ENCODE measurements at places on chromosomes 11 and 22.

- DNase-seq: peak; percentile 97
Observed at GRCh38 chr11:114162719-114163123, 103.2 kb downstream of the ZBTB16 start.

DNA sequence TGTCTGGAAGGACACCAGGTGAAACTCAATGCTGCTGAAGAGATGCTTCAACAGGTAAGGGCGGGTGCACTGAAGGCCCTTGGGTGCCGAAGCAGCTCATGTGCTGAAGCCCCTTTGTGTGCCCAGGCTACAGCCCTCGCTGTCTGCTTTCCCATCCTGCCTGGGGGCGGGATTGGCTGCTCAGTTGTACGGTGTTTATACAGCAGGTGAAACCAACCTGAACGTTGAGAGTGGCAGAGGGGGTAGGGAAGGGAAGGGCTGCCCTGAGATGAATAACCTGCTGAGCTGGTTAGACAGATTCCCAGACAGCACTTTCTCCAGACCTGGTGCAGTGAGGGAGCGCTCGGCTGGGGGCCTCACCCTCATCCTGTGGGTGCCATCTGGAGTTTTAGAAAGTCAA is 75.7 kb downstream of the CYB5R2 start:
- no peak for DNase-seq

DNA sequence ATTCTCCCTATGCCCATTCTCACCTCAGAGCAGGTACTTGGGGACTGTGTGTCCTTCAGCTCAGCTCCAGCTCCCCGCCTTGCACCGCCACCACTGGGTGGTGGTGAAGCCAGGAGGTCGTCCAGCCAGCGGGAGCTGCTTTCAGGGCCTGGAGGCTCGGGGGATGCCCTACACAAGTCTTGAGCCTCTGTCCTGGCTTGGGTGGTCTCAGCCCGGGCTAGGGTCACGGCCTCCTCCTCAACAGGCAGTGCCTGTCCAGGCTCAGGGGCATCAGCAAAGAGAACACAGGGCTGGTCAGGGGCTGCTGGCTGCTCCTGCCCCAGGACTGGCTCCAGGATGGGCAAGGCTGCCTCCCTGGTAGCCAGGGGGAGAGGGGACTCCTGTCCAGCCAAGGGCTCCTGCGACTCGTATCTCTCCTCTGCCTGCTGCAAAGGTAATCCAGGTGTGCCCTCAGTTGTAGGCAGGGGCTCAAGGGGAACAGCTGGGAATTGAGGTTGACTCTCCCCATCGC is 12.2 kb downstream of the TNKS1BP1 start:
- no peak for DNase-seq

DNA sequence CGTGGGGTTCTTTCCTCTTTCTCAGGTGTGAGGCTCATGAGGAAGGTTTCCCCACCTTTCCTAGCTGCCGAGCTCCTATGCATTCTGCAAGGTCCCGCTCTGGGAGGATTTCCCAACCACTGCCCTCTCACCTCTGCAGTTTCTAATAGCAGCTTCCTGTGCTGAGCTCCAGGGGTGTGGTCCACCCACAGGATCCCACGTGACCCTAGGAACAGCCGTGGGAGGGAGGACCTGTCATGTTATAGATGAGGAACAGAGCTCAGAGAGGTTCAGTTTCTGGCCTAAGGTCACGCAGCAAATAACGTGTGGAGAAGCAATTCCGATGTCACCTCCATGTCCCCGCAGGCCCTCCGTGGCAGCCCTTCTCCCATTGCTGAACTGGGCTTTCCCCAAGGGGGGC is 38.5 kb downstream of the FLRT1 start:
- no peak for DNase-seq

- DNase-seq: no peak
Observed at GRCh38 chr11:99316776-99317520, 296.2 kb downstream of the CNTN5 start.

DNA sequence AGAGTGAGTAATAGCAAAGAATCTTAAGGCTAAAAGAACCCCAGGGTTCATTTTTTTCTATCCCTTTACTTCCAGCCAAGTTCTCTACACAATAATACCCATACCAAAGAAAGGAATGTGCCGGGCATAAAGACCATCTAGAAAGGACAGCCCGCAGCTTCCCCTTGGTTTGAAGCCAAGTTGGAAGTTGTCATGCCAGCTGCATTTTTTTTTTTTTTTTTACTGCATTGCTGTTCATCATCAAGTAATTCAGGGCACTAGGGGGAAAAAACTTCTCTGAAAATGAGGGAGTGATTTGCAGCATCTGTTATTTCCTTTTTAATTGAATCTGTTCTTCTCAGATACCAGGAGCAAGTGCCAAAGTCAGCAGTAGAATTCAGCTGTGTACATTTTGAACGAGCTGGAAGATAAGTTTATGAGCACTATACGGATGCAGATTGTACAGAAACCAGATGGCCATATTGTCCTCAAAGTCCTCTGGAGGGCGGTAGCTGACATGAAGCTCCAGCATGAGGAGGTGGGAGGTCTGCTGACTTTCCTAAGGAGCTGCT is 56.4 kb downstream of the UBASH3B start:
- DNase-seq: no peak

DNA sequence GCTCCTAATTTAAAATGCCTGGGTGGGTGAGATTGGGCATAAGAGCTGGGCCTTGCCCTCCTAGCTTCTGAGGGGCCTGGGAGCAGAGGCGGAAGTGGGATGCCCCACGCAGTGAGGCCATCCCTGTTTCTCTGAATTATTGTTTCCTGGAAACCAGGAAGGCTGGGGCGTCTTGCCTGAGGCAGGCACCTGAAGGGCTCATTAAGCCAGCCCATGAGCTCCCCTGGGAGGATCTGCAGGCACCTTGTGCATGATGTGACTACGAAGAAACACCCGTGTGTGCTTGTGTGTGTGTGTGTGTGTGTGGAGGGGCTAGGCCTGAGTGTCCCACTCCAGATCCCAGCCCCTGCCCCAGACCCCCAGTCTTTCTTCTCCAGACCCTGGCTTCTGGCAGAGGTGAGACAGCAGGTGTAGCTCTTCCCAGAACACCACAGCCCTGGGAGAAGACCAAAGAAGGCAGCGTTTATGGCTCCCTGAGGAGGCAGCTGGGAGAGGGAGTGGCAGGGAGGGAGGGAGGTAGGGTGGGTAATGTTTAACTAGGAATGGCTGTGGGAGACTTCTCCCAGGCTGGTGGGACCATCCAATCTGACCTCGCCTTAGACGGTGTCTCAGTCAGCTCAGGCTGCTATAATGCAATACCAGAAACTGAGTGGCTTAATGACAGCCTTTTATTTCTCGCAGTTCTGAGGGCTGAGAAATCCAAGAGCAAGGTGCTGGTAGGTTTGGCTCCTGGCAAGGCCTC is 2.1 kb upstream of the BATF2 start:
- no peak for DNase-seq

GRCh38 chr11:119861160-119861559 is 132.2 kb upstream of the NECTIN1 start:
- no peak for DNase-seq

DNA sequence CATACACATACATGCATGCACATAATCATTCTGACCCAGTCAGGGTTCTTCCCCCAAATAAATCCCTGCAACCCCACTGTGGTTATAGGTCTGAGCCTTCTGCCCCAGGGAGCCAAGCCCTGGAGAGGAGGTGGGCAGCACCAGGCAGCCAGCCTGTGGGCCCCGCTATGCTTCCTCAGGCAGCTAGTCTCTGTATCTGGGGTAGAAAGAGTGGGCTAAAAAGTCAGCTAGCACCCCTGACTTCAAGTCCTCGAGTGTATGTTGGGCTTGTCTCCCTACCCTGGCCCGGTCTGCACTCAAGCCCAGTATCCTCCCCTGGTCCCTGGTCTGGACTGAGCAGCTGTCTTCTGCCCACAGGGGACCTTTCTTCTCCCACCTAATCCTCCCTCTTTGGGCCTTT is 28.0 kb downstream of the KCNQ1OT1 start:
- DNase-seq: no peak

- no peak for DNase-seq
Observed at GRCh38 chr11:117950301-117950700, 21.1 kb upstream of the TMPRSS13 start.

DNA sequence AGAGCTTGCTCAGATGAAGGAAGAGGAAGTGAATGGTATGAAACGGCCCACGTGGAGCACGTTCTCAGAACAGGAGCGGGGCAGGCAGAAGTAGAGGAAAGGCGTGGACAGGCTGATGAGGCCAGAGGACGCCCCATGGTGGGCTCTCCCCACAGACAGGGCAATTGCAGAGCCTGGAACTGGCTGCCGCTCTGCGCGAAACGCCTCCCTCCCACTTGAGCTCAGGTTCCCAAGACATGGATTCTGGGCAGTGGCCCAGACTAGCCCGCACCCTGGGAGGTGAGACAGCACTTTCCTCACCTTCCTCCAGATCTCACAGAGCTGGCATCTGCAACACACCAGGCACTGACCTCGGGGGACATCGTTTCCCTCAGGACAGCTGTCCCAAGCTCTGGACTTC is 117.6 kb downstream of the PHF21B start:
- DNase-seq: no peak

DNA sequence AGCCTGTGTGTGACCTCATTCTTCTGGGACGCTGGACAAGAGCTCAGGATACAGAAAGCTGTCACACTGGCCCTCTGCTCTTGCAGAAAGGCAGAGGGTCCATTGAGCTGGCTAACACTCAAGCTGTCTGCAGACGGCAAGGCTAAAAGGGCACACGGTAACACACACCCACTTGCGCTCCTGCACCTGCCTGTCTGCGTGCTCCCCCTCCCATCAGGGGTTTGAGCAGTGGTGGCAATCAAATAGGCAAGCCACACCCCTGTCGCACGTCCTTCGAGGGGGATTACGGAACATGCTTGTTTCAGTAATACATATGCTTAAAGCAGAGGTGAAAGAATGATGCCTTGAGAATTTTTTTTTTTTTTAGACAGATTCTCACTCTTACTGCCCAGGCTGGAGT is 7.1 kb upstream of the QSER1 start:
- DNase-seq: no peak

- DNase-seq: no peak
Observed at GRCh38 chr11:65156256-65156655, 13.8 kb upstream of the SPDYC start.

- DNase-seq: no peak
Observed at GRCh38 chr22:48541401-48542098, 1286.1 kb downstream of the BRD1 start.

- no peak for DNase-seq
Observed at GRCh38 chr22:22800716-22801115, 86.9 kb upstream of the IGLL5 start.

DNA sequence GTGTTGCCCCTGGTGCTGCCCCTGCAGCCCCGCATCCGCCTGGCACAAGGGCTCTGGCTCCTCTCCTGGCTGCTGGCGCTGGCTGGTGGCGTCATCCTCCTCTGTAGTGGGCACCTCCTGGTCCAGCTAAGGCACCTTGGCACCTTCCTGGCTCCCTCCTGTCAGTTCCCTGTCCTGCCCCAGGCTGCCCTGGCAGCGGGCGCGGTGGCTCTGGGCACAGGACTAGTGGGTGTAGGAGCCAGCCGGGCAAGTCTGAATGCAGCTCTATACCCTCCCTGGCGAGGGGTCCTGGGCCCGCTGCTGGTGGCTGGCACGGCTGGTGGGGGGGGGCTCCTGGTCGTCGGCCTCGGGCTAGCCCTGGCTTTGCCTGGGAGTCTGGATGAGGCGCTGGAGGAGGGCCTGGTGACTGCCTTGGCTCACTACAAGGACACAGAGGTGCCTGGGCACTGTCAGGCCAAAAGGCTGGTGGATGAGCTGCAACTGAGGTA is 278 bp downstream of the ROM1 start:
- DNase-seq: no peak

DNA sequence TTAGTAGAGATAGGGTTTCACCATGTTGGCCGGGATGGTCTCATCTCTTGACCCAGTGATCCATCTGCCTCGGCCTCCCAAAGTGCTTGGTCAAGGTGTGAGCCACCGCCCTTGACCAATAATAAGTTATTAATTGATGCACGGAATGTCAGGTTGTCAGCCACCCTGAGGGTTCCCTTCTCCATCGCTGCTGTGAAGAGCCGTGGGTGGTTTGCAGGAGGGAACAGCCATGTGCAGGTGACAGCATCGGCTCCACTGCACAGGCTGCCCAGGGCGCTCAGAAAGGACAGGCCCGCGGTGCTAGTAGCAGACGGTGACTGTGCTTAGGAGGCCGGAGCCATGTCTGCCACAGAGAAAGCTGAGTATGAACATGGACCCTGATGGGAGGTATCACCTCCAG is 814.0 kb downstream of the BRD1 start:
- no peak for DNase-seq

- no peak for DNase-seq
Observed at GRCh38 chr11:3855808-3856491, 486 bp downstream of the STIM1 start.

DNA sequence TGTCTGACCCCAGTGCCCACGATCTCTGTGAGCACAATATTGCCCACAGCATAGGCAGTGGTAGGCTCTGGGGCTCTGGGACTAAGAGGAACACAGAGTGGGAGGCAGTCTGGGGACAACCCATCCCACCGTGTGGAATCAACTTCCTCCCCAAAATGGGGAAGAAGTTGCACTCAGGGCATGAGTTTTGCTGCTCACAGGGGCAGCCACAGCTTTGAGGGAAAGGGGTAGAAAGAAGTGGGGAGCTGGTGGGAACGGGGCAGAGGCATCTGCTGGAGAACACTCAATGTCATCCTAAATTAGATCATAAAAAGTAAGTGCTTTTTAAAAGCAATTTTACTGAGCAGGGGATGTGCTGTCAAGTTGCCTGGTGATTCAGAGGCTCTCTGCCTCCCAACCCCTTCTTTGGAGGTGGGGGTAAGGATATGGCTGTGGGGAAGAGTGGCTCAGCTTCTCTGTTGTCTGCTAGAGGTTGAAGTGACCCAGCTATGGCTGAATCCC is 233.8 kb upstream of the NCAM1 start:
- DNase-seq: no peak

DNA sequence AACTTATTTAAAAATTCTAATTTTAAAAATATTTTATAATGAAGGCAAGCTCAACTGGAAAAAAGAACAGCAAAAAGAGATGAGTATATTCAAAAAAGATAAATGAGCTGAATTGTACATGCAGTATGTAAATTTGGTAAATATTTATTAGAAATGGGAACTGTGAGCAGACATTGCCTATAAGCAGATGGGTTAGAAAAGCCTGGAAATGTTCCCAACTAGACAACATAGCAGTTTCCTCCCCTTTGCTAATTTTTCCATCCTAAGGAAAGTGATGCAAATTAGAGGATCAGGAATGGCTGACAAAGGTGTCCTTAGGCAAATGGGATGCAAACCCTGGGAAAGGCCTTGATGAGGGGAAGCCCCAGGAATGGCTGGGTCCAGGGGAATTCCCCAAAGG is 37.2 kb downstream of the TP53I11 start:
- DNase-seq: no peak

GRCh38 chr22:46043816-46044620 is 67.1 kb upstream of the WNT7B start:
- peak; percentile 64 for DNase-seq

Data from globus pallidus (tissue), 1 donor.